Stimulated activated CD4-positive, alpha-beta T cell treated with anti-CD3 and anti-CD28 coated beads, Interleukin-1b, Interleukin-23, amount 100 ng/mL, for 1 hour (primary cell): ENCODE measurements at places on chromosomes 12 and 14.

DNA sequence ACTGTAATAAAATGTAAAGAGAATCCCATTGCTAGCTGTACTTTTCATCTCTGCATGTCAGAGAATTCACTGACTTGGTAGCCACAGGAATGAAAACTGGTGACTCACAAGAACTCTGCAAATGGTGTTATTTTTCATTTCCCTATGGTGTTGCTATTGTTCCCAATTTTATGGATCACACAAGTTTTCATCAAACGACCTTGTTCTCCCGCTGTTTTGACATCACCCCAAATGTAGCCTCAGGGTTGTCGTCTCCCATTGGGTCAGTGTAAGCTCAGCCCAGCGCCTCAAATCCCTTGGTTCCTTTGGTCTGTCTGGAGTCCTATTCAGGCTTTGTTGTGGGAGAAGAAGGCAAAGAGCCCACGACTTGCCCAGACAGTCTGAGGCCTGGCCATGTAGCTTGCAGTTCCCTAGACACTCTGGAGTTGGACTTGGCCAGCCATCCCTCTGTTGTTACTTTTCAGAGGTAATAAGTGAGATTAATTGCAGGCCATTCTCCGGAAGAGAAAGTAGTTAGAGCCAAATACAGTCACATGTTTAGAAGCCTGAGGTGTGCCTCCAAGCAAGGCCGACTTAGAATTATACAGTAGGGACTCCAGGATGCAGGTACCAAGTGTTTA, 159.2 kb downstream of the TGFB3 start:
- no peak for DNase-seq

- no peak for DNase-seq
Measured at GRCh38 chr14:39731912-39732311, 299.7 kb upstream of the FBXO33 start.

DNA sequence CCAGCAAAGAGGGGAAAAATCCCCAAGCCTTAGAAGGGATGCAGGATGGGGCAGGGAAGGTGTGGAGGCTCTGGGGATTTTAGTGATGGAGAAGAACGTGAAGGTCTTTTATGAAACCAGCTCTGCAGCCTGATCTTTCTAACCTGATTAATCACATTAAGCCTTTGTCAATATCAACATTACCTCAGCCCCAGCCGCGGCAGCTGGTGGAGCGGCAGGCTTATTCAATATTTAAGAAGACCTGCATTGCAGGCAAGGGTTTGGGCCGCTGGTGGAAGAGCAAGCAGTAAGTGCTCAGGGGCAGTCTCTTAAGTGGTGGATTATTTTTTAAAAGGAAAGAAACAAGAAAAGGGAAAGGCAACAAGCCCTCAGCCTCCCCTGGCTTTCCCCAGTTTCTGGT, 16.6 kb downstream of the RPH3A start:
- no peak for DNase-seq

DNA sequence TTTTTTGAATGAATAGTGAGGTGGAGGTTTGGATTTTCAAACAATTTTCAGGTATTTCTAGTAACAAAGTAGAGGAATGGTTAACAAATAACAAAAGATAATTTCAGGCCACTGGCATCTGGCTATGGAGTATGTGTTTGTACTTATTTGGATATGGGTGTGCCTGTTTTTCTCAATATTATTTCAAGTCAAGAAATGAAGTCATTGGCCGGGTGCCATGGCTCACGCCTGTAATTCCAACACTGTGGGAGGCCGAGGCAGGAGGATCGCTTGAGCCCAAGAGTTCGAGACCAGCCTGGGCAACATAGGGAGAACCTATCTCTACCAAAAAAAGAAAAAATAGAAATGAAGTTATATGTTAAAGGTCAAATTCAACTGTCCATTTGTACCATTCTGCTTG, 13.9 kb downstream of the SLC35E3 start:
- DNase-seq = no peak

GRCh38 chr12:96136725-96137378, 57.3 kb upstream of the ELK3 start:
- DNase-seq = no peak

- DNase-seq = no peak
Measured at GRCh38 chr12:119375075-119375882, 40.8 kb downstream of the CCDC60 start.

GRCh38 chr14:106657460-106657859, 1131.1 kb downstream of the TMEM121 start:
- no peak for DNase-seq

- no peak for DNase-seq
Measured at GRCh38 chr12:126185025-126185424, 1119.8 kb downstream of the AACS start.

GRCh38 chr14:103753774-103754173, 38.2 kb downstream of the ZFYVE21 start:
- no peak for DNase-seq

- no peak for DNase-seq
Measured at GRCh38 chr12:42568952-42569915, 20.3 kb downstream of the PRICKLE1 start.

DNA sequence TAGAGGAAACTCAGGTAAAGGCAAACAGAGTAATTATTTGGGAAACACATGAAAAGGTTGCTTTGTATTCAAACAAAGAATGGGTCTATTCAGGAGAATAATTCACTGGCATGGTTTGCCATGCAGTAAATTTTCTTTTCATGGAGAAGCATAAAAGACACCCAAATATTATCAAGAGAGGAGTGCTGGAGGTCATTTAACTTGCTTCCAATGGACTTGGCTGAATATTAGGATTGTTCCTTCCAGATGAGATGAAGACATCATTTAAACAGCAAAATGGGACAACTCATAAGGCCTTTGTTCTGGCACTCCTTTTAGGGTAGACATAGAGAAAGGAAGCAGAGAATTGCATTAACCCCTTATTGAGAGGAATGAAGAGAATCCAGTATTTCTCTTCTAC, 38.7 kb downstream of the WIF1 start:
- DNase-seq = no peak

DNA sequence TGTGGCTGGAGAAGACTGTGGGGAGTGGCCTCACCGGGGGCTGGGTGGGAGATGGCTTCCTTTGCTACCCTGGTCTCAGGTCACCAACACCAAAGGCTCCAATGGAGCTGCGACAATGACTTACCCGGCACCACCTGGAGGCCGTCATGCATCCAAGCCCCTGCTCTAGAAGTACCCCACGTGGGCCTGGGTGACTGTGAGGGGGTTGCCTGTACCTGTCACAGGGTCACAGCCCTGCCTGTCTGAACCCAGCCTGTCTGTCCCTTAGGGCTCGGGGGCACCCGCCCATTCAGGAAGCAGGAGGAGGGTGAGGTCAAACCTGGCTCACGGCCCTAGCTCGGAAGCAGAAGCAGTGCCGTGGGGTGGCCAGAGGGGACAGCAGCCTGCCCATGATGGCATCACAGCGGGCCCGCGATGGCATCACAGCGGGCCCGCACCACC, 18.9 kb downstream of the ABCB9 start:
- DNase-seq = no peak

DNA sequence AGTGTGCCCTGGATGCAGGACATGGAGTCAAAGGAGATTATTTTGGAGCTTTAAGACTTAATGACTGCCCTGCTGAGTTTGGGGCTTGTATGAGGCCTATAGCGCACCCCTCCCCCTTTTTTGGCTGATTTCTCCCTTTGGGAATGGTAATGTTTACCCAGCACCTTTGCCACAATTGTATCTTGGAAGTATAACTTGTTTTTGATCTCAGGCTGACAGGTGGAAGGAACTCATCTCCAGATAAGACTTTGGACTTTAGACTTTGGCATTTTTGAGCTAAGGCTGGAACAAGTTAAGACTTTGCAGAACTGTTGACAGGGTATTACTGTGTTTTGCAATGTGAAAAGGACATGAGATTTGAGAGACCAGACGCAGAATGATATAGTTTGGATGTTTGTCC, 110.5 kb downstream of the DERA start:
- DNase-seq = no peak

- no peak for DNase-seq
Measured at GRCh38 chr12:64739778-64740177, 19.4 kb downstream of the GNS start.

DNA sequence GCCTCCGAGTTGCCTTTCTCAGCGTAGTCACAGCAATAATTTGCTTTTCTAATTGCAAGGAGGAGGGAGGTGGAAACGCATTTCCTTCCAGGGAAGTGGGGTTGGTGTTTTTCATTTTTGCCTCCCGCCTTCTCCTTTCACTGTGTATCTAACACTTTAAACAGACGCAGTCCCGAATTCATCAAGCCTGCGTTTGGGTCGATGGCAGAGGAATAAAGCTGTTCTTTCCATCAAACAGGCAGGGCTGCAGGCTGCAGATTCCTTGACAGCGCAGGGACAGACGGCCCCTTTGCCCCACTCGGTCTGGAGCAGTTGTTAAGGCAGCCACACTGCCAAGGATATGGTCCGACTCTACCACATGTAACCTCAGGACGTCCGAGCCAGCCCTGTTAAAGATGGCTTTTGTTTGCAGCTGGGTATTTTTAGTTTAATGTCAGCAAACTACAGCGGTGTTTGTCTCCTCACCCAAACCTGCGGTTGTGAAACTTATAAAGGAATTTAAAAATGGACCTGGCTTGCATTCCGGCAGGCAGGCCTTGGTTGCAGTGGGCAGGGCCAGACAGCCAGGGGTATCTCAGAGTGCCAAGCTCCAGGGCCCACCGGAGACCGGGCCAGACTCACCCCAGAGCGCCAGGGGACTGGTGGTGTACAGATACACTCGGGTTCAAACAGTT, 2.1 kb downstream of the CHST11 start:
- DNase-seq = no peak

DNA sequence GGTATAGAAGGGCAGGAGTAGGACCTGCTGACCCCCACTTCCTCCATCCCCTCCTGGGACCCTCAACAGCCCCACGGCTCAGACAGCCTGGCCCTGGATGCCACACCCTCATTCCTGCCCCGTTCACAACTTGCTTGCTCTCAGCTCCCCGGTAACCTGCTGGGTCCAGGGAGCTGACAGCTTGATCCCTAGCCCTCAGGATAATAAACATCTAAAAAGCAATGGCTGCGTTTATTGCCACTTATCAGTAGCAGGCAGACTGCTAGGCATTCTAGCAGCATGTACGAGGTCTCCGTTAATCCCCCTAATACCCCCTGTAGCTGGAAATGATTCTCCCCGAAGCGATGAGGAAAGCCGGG, 24.3 kb upstream of the RPLP0 start:
- no peak for DNase-seq

DNA sequence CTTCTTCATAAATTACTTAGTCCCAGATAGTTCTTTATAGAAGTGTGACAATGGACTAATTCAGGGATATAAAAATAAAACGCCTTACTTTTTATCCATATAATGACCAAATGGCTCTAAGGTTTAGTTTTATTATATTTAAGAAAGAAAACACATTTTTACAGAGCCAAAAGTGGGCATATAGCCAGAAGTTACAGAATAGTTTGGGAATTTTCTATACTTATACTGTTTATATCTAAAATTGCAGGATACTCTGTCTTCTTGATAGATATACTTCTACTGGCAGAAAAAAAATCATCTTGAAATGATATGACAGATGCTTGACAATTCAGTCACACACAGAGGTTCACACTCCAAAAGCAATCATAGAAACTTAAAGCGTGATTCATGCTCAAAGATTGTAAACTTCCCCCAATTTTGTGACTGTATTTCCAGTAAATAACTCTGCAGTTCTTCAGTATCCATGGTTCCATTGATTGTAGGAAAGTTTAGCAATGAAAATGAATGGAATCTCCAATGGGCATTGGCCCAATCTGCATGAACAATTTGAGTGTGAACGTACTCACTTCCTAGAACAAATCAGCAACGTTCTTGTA, 307.8 kb downstream of the NOVA1 start:
- no peak for DNase-seq

DNA sequence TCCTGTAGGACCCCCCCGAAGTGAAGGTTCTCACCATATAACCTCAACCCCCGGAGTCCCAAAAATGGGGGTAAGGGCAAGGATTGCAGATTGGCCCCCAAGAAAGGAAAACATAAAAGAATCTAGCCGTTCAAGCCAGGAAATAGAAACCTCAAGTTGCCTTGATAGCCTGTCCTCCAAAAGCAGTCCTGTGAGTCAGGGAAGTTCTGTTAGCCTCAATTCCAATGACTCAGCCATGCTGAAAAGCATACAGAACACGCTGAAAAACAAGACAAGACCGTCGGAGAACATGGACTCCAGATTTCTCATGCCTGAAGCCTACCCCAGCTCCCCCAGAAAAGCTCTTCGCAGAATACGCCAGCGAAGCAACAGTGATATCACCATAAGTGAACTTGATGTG, 344.2 kb upstream of the RGS6 start:
- DNase-seq = no peak

DNA sequence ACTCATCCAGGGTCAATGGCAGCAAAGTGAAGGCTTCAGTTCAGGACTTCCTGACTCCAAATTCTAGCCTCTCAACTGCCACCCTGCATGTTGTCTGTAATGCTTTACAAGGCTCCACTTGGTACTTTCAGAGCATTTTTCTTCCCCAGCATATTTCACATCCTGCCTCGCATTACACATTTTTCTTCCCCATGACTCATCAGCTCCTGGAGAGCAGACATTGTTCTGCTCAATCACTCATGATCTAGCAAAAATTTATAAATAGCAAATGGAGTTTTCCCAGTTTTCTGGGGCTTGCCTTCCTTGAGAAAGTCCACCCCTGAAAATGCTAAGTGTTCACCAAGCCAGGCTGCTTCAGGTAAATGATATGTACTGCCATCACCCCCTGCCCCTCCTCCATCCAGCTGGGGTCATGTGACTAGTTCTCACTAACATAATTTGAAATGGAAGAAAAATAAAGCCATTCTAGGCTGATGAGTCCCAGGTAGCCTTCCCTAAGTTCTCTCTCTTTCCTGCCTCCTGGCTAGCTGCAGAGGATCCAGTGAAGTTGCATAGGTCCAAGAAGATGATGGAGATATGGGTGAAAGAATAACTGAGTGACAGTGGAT, 69.4 kb downstream of the ARMH4 start:
- no peak for DNase-seq

DNA sequence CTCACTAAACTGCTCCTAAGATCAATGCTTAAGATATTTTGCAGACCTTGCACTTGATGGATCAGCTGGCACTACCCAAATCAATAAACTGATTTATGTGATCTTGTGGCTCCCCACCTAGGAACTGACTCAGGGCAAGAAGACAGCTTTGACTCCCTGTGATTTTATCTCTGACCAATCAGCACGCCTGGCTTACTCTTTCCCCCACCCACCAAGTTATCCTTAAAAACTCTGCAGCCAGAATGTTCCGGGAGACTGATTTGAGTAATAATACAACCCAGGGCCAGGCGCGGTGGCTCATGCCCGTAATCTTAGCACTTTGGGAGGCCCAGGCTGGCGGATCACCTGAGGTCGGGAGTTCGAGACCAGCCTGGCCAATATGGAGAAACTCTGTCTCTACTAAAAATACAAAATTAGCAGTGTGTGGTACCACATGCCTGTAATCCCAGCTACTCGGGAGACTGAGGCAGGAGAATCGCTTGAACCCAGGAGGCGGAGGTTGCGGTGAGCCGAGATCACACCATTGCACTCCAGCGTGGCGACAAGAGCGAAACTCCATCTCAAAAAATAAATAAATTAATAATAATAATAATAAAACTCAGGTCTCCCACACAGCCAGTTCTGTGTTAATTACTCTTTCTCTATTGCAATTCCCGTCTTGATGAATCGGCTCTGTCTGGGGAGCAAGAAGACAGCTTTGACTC, 12.0 kb downstream of the MORN3 start:
- no peak for DNase-seq
